Right forelimb (tissue), 1 donor: ENCODE measurements at places on chromosomes 4 and X.

DNA sequence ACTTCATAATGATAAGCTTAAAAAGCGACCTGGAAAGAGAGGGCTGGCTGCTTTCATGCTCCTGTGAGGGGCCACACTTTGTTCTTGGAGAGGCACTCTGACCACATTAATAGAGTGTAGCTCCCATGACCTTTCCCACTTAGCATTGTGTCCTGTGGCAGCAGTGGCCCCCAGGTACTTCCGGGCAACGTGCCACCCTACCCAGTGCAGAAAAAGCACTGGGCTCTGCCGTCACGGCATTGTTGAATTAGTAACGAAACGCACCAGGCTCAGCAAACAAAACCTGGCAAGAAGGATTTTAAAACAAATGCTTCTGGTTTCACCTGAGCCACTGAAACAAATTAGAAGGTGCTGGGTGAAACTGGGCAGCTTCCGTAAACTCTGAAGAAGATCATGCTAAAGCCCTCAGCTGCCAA is 5.4 kb upstream of the SORBS2 start:
- no peak for DNase-seq

GRCh38 chr4:119728692-119729593 is 100.3 kb upstream of the PDE5A start:
- no peak for DNase-seq

DNA sequence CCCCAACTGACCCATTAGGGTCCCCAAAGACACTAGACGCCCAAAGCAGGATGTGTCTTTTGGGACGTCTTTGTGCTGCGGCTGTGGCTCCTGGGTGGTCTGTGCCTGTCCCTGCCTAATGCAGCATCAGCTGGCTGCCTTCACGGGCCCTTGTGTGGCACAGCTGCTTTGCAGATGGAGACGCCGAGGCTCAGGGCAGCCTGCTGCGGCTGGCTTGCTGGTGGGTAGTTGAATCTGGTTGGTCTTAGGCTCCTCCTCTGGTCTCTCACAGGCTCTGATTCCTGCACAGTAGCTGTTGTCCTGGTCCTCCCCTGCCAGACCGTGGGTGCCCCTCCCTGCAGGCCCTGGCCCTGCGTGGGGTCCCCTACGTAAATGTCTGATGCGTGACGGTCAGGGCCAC is 8.1 kb downstream of the CPZ start:
- DNase-seq: peak; percentile 62

DNA sequence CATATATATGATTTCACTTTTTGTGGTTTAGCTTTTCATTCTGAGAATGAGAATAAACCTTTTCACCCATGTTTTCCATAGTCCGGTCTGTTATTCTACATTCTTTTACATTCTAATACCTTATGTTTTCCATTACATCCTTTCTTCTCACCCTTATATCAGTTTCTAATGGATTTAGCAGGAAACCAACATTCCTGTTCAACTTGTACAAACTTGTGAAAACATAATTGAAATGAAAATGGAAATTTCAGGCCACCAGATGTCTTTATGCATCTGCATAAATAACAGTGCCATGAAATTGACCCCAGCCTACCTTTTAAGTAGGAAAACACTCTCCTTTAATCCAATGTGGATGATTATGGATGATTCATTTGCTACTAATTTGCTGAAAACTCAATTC is 494.8 kb upstream of the ZFP42 start:
- DNase-seq: no peak

- no peak for DNase-seq
Measured at GRCh38 chrX:10450229-10450958, 170.0 kb downstream of the MID1 start.

DNA sequence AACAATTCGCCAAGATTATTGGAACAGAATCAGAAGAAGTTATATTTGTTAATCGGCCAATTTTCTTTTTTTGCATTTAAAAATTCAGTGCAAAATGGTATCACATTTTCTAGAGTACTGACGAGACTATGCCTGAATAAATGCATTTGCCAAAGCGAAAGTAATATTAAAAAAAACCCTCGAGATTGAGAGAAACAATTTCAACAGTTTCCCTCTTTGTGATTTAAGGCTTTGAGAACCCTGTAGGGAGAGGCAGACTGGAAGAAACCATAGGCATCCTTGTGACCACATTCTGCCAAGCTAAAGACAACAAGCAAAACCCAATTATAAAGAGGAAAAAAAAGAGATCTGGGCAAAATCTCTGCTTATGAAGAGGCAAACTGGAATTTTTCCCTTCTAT is 218.1 kb upstream of the GK2 start:
- no peak for DNase-seq

- DNase-seq: no peak
Measured at GRCh38 chr4:113232194-113232593, 182.7 kb downstream of the ANK2 start.

GRCh38 chr4:162683659-162684370 is 482.9 kb downstream of the NAF1 start:
- DNase-seq: no peak

GRCh38 chrX:11724122-11725017 is 33.7 kb upstream of the MSL3 start:
- no peak for DNase-seq

DNA sequence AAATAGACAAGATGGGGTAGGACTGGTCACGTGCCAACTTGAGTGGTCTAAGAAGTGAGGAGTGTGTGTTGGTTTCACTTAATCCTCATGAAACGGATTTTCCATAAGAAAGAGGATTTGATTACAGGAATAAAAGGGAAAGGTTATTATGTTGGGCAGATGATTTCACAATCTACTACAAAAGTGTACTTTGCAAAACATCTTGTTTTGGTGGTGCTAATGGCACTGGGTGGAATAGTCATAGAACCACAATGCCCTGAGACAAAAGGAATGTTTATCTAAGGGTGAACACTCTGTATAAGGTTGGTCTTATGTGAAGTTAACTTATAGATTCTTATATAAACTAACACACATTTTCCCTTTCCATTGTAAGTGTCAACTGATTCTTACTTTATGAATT is 45.6 kb downstream of the GLUD2 start:
- no peak for DNase-seq

DNA sequence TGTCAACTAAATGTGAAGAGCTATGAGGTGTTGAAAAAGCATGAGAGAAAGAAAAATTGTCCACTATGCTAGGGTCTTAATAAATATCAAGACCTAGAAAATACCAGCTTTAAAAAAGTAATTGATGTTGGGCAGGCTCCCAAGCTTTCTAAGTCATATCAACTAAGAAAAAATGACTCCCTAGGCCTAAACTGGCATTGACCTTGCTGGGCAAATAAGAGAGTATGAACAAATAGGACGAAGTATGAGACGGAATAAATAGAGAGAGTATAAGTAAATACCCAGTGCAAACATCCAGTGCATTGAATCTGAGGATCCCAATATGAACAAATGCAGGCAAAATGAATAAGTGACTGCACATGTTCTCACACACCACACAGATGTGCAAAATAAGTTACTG is 3.2 kb downstream of the KDR start:
- no peak for DNase-seq

GRCh38 chrX:133987188-133987587 is 1.8 kb upstream of the GPC3 start:
- DNase-seq: no peak

- DNase-seq: no peak
Measured at GRCh38 chr4:13626492-13627177, 890 bp downstream of the BOD1L1 start.

GRCh38 chr4:41319553-41319952 is 62.8 kb downstream of the UCHL1 start:
- no peak for DNase-seq

GRCh38 chr4:6372649-6373525 is 99.5 kb downstream of the PPP2R2C start:
- no peak for DNase-seq

DNA sequence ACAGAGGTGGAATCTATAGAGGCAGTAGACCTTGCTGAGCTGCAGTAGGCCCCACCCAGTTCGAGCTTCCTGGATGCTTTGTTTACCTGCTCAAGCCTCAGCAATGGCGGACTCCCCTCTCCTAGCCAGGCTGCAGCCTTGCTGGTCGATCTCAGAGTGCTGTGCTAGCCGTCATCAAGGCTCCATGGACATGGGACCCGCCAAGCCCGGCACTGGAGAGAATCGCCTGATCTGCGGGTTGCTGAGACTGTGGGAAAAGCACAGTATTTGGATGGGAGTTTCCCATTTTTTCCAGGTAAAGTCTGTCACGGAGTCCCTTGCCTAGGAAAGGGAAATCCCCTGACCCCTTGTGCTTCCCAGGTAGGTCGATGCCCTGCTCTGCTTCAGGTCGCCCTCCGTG is 124.8 kb upstream of the KLF8 start:
- DNase-seq: no peak

DNA sequence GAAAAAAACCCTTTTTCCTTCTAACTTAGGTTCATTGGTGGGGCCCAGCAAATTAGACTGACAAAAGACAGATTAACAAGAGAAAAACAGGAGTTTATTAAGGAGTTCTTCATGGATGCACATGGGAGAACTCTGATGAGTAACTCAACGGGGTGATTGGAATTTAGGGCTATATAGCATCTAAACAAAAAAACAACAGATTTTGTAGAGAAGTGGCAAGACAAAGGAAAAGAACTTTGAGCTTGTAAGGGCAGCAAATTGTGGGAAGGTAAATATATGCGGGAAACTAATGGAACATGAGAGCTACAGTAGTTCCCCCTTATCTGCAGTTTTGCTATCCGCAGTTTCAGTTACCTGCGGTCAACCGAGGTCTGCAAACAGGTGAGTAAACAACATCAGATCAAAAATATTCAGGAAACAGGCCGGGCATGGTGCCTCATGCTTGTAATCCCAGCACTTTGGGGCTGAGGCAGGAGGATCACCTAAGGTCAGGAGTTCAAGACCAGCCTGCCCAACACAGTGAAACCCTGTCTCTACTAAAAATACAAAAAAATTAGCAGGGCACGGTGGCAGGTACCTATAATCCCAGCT is 573.6 kb downstream of the ADGRL3 start:
- no peak for DNase-seq

DNA sequence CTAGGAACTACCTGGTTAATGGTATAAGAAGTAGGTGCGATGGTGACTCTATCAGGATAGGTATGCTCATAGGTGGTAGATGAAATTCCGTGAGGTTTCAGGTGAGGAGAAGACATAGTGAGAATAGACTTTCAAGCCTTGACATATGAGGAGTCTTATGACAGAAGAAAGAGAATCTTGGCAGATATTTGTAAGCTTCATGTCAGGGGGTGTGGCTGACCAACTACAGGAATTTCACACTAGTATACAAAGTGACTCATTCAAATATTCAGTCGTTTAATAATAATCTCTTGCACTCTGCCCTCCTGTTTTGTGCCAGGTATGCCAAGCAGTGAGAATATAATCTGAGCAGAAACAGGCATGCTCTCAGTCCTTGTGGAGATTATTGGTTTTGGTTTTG is 22.8 kb downstream of the PACRGL start:
- DNase-seq: no peak

- no peak for DNase-seq
Measured at GRCh38 chr4:177771645-177772044, 329.4 kb upstream of the AGA start.

DNA sequence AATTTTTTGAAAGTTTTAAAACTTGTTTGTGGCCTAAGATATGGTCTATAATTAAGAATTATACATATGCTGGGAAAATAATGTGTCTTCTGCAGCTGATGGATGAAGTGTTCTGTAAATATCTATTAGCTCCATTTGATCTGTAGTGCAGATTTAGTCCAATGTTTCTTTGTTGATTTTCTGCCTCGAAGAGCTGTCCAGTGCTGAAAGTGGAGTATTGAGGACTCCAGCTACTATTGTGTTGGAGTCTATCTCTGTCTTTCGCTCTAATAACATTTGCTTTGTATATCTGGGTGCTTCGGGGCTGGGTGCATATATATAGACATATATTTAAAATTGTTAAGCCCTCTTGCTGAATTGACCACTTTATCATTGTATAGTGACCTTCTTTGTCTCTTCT is 2127.3 kb downstream of the PCDH7 start:
- DNase-seq: no peak

GRCh38 chr4:47485768-47486167 is 693 bp downstream of the ATP10D start:
- no peak for DNase-seq

- DNase-seq: no peak
Measured at GRCh38 chr4:1137850-1138249, 24.5 kb upstream of the RNF212 start.

DNA sequence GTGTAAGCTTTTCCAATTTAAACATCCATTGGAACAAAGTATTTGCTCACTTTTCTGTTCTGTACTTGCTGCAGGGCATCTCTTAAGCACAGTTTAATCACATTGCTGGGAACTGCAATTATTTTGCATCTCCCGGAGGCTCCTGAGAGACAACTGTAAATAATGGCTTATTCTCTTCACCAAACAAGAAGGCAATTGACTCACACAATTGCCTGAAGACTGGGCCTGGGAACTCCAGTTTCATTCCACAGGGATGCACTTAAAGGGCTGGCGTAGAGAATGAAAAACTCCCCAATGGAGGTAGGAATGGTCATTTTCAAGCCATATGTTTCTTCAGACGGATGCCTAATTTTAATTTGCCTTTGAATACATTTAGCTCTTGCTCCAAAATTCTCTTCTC is 29.5 kb downstream of the TFDP3 start:
- no peak for DNase-seq

DNA sequence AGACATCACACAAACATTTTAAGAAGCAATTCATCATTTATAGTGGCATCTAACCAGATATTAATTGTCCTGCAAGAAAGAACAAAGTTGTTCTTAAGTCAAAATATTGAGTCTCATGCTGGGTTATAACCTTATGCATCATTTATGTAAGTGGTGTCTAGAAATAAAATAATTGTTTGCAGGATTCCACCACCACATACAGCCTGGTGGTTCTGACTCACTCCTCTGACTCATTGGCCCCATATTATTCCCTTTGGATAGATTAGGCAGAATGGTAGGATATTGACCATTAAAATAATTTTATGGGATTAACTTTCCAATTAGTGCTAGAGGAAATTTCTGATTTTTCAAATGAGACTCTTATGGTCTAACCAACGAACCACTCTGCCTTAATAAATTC is 384.5 kb downstream of the GRXCR1 start:
- DNase-seq: no peak

DNA sequence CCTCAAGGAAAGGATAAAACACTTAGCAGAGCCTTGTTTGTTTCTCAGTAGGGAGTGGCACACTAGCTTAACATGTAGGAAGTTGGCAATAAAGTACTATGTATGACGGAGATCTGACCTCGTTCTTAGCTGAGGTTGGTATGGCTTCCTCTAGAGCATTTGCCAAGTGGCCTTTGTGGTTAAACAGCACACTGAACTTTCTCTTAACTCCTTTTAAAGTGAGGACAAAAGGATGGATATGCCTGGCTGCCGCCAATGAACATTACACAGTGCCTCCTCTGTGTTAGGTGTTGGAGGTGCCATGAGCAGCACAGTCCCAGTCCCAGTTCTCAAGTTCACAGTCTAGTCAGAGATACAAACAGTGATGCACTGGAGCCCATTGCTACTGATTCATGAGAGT is 54.4 kb downstream of the VGLL1 start:
- DNase-seq: no peak

GRCh38 chr4:56844802-56845580 is 23.5 kb upstream of the SPINK2 start:
- DNase-seq: no peak

- no peak for DNase-seq
Measured at GRCh38 chr4:154456240-154456639, 35.4 kb downstream of the DCHS2 start.
